Thoracic aorta (tissue), 2 donors: ENCODE measurements at places on chromosomes 16 and 17.
A peak's percentile ranks its signal among the peaks of the same experiment; 100 is the strongest.

DNA sequence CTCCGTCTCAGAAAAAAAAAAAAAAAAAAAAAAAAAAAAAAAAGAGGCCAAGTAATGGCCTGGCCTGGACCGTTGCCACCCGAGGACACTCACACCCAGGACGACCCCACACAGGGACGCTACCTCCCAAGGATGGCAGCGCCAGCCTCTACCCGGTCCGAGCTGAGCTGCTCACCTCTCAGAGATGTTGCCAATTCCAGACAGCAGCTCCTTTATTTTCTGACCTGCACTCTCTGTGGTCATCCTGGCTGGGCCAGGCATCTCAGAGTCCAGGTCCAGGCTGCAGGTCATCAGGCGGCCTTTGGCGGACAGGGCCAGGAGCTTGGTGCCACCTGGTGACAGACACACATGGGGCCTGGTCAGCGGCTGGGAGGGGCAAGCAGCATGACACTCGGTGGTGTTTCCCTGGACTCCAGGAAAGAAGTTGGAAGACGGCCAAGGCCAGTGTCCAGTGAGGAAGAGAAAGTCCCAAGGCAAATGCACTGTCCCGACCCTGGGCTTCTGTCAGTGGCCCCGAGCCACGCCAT is 3.1 kb downstream of the FAAP100 start:
- DNase-seq: no peak

- no peak for DNase-seq
These were observed 25.3 kb downstream of the USP43 start for GRCh38 chr17:9670596-9670995.

GRCh38 chr17:56581635-56582627 is 11.6 kb upstream of the NOG start:
- DNase-seq: no peak

GRCh38 chr16:86231996-86232350 is 278.4 kb upstream of the FOXF1 start:
- no peak for DNase-seq

GRCh38 chr16:85518398-85519049 is 94.6 kb upstream of the GSE1 start:
- DNase-seq: no peak

DNA sequence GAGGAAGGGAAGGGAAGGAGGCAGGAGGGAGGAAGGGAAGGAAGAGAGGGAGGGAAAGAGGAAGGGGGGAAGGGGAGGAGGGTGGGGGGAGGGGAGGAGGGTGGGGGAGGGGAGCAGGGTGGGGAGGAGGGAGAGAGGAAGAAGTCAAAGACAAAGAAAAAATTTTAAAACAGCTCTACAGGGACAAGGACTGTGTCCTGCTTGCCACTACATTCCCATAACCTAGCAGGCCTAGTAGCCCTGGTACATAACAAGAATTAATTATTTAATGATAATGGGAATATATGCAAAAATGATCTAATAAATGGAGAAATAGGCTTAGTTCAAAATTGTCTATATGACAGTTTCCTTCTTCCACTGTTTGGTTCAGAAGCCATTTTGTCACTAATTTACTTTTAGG is 47.6 kb upstream of the NOG start:
- no peak for DNase-seq

- no peak for DNase-seq
These were observed 237.4 kb downstream of the ZFHX3 start for GRCh38 chr16:72810480-72810879.

GRCh38 chr16:72210555-72210954 is 38.6 kb upstream of the PMFBP1 start:
- no peak for DNase-seq

GRCh38 chr16:22683730-22684573 is 130.0 kb upstream of the HS3ST2 start:
- DNase-seq: no peak

- DNase-seq: no peak
These were observed 41.5 kb upstream of the CDH5 start for GRCh38 chr16:66324815-66325515.

GRCh38 chr17:80790021-80790765 is 201.4 kb upstream of the CHMP6 start:
- DNase-seq: no peak

DNA sequence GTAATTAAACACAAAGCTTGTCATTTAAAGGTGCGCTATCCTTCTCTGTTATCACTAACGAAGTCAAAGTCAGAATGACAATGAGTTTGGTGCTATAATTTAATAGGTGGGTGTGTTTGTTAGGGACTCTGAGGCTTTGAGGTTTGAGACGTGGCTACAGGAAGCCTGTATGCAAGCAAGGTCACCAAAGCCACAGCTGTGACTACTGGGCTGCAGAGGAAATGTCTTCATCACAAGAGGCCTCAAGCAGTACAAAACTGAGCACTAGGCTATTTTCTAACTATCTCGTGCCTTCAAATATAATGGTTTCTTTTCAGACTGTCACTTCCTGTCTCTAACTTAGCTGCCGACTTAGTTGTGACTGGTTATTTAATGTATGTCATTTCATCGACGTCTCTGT is 141.2 kb downstream of the AATF start:
- no peak for DNase-seq

DNA sequence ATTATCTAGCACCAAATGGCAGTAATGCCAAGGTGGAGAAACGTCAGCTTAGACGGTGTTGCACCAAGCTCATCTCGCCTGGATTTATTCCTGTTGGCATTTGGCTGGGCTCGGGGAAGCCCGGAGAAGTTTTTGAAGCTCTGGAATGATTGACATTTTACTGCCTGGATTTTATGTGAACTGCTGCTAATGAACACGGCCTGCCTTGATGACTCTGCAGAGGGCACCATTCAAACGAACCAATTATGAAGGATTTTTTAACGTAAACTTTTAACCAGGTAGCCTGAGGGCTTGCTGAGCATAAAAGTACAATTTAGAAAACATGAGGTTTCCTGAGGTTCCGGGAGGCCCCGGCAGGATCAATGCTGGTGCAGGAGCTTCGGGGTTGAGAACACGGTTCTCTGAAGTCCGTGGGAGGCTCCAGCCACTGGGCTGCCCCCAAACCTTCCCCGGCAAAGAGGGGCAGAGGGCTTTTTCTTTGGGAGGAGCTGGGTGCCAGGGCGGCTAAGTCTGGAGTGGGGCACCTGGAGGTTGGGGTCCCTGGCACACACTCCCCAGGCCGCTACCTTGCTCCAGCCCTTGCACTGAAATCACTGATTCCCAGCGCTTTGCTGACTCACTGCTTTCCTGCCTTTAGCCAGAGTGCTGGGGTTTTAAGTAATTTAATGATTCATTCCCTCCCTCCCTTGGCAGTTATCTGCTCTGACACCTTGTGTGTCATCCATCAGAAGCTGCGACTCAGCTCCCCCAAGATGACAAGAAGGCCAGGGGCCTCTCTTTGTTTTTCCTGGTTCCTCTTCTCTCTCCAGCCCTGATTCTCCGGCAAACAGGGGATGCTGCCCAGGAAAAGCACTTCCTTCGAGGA is 161.2 kb upstream of the IRX3 start:
- no peak for DNase-seq

GRCh38 chr17:28746611-28747050 is 2.8 kb downstream of the TRAF4 start:
- no peak for DNase-seq

DNA sequence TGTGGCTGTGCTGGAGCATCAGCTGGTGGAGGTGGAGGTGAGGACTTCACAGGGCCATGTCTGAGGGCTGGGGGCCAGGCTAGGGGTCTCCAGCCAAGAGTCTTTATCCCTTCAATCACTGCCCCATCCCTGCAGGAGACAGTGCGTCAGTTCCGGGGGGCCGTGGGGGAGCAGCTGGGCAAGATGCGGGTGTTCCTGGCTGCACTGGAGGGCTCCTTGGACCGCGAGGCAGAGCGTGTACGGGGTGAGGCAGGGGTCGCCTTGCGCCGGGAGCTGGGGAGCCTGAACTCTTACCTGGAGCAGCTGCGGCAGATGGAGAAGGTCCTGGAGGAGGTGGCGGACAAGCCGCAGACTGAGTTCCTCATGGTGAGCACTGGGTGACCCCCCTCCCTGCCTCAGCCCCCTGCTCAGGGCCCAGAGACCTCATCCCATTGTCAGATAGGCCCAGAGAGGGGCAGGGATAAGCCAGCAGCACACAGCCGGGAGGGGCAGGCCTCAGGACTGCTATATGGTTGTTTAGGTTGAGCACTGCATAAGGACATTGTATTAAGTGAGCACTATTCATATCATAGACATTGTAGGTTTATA is 2.3 kb upstream of the PYDC1 start:
- no peak for DNase-seq

- no peak for DNase-seq
These were observed 66.4 kb downstream of the NXN start for GRCh38 chr17:913207-913606.

- DNase-seq: no peak
These were observed 498 bp upstream of the PLEKHG4 start for GRCh38 chr16:67278773-67279295.

DNA sequence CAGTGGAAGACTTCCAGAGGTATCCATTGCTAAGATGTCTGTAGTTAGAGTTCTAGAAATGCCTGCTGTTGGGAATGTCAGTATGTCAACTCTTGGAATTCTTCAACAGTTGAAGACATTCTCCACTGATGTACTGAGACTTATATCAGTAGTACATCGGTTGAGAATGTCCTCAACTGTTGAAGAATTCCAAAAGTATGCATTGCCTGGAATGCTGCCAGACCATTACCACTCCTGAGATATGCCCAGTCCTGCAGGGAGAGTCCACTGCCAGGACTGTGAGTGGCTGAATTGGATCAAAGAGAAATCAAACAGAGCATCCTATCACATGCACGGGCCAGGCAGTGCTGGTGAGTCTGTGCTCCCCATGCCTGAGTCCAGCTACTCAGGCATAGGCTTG is 42.0 kb downstream of the IL21R start:
- DNase-seq: no peak

DNA sequence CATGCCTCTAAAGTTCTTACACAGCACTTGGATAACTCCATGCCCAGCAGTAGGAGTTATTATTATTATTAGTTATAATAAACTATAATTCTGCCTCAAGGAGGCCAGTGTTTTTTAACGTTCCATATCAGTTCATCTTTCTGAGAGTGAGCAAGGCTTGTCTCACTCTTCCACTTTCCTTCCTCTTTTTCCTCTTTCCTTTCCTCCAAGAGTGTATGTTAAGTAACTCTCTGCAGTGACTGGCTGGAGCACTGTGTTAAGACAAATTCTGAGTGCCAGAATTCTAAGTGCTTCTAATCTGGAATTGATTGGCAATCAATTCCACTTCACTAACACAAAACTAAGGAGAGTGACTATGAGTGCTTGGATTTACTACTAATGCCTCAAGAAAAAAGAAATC is 16.4 kb downstream of the CLEC19A start:
- DNase-seq: no peak

DNA sequence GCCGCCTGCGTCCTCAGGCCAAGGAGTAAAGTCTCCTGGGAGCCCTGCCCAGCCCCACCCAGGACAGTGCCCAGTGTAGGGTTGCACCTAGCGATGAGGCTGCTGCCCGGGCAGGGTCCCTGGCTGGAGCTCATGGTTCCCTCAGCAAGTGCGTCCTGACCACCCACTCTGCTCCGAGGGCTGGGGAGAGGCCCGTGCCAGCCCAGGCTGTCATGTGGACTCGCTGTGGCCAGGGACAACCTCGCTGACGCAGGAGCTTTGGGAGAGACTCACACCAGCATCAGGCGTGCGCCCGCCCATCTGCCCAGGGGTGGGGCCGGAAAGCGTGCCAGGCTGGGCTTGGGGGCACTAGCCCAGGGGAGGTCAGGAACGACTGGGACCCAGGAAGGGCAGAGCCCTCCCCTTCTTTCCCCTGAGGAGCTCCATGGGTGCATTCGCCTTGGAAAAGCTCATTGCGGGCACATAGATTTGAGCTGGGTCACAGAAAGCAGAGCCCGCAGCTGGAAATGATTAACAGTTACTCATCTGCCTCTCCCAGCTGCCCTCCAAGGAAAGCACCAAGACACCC is 19.7 kb downstream of the DPEP1 start:
- DNase-seq: no peak

GRCh38 chr16:78072275-78072674 is 27.2 kb upstream of the WWOX start:
- no peak for DNase-seq

GRCh38 chr16:85025781-85026653 is 1.6 kb upstream of the KIAA0513 start:
- no peak for DNase-seq

DNA sequence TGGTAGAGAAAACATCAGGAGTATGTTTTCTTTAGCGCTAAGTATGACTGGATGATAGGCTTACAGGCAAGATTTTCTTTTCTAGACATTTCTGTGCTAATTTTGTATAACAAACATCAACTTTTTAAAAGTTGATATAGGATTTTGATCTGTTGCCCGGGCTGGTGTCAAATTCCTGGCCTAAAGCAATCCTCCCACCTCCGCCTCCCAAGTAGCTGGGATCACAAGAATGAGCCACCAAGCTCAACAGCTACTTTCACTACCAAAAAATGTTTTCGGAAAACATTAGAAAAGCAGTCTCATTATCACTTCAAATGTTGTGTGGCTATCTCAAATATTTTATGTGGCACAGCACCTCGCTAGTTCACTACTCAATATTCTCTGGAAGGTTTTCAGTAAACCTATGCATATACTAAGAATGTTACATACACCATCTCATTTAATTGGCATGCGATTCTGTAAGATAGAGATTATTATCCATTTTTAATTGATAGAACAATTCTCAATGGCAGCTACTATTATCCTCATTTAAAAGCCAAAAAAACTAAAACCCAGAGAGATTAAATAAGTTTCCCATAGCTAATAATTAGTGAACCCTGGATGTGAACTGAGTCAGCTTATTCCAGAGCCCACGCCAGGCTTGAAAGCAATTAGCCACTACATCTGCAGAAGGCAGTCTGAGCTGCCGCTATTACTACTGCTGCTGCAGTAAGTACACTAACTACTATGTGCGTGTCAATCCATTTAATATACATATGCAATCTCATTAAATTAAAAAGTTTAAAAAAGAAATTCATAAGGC is 41.7 kb downstream of the CREBBP start:
- no peak for DNase-seq

- peak; percentile 52 for DNase-seq
These were observed 64.4 kb upstream of the DNAJA2 start for GRCh38 chr16:47037746-47038458.

DNA sequence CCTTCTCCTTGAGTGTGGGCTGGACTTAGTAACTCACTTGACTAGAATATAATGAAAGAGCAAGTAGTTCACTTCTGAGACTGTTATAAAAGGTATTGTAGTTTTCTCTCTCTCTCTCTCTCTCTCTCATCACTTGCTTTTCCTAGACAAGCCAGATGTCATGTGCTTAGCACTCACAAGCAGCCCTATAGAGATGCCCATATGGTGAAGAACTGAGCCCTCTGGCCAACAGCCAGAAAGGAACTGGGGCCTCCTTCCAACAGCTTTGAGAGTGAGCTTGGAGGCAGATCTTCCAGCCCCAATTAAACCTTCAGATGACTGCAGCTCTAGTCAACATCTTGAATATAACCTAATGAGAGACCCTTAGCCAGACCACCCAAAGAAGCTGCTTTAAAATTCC is 440.5 kb downstream of the GRIN2A start:
- no peak for DNase-seq
